Right renal cortex interstitium (tissue), 3 donors: ENCODE measurements at places on chromosomes 5 and 9. TPM values are rescaled to one million over a fixed set of nuclear protein-coding genes. Genes with fewer than 3 reads are reported as not detected.

The PPP3R2 gene
- polyA plus RNA-seq = 0.10 TPM

The FAM169A gene
- 16.7 TPM for polyA plus RNA-seq

The IL33 gene
- polyA plus RNA-seq = 8.9 TPM

The RAI14 gene
- 103 TPM for polyA plus RNA-seq

The FGFR4 gene
- polyA plus RNA-seq = 56.4 TPM

The CATSPER3 gene
- polyA plus RNA-seq = 0.98 TPM

The POU5F2 gene
- polyA plus RNA-seq = not detected

The PCAT7 gene
- 0.50 TPM for polyA plus RNA-seq
